SW 1271 (cell line): ENCODE measurements at places on chromosomes 6 and 20.

DNA sequence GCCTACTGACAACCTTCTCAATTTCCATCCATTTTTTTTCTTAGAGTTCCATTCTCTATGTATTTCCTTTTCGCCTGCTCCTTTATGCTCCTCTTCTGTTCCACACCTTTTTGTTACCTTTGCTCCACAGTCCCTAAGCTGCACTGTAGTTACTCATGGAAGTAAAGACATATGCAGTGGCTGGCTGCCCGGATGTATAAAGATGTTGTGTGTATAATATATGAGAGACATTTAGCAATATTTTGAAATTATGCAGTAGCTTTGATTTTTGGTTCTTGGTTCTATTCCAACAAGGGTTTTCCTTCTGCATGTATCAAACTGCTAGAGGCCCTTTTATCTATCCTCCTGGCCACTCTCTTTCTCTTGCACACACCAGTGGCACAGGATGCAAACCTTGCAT, 234.9 kb downstream of the DOK5 start:
- DNase-seq = no peak

DNA sequence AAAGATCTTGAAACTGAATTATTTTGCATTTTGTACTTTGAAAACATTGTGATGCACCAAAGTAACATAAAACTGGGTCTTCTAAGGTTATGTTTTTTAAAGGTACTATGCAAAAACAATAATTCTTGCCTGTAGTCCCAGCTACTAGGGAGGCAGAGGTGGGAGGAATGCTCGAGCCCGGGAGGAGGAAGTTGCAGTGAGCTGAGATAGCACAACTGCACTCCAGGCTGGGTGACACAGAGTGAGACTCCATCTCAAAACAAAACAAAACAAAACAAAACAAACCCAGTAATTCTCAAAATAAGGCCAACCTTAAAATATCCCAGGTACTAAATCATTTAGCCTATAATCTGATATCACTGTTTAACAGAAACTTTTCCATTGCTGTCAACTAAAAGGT, 269.6 kb downstream of the KHDC1L start:
- no peak for DNase-seq

GRCh38 chr6:28165563-28165962, 23.9 kb downstream of the ZKSCAN8 start:
- no peak for DNase-seq

DNA sequence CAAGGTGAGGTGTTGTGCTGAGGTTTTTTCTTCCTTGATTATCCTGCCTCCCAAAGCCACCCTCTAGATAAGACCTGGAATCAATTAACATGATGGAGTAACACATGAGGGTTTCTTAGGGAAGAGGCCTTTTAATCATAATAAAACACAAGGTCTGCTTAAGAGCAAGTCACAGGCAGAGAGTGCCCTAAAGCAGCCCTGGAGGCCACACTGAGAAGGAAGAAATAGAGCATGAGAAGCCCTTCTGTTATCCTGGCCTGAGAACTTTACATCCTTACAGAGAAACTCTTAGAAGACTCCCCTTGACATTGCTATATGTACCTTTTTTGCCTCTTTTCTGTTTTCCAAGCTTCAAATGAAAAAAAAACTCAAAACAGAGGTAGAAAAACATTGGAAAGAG, 132.3 kb downstream of the CEP57L1 start:
- no peak for DNase-seq

DNA sequence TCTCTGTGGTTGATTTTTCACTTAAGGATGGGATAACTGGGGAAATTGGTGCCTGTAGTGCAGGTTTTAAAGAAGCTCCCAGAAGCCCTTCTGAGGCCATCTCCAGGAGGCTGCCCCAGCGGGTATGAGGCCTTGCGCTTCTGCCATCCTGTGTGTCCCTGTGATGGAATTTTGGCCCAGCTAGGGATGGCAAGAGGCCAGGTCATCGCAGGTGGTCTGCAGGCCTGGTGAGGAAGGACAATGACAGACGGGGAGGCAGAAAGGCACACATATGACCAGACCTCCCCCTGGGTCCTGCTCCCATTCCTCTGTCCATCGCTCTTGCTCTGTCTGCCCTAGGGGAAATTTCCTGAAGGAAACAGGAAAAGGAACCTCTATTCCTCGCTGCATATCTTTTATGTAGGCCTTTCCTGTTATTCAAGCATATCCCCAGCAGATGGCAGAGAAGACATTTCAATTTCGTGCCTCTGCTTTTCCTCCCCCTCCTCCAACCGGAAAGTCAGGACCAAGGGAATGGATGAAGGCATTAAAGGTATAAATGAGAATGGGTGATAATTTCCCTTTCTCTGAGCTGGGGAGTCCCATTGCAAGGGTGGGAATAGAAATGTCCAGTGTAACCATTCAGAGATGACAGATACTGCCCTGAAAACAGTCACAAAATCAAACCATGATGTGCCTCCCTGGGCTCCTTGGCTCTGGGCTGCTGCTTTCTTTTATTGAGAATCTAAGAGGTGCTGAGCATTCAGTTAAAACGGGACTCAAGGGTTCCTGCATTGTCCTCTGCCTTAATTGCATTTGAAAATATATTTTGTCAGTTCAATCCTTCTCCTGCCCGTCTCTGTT, 17.6 kb upstream of the HLA-F start:
- DNase-seq = peak; percentile 53

- no peak for DNase-seq
Measured at GRCh38 chr20:63863021-63863797, 1.9 kb upstream of the TPD52L2 start.

- no peak for DNase-seq
Measured at GRCh38 chr20:535958-536357, 7.6 kb downstream of the CSNK2A1 start.
